ENCODE measurements at places on chromosomes 1 and 21.

DNA sequence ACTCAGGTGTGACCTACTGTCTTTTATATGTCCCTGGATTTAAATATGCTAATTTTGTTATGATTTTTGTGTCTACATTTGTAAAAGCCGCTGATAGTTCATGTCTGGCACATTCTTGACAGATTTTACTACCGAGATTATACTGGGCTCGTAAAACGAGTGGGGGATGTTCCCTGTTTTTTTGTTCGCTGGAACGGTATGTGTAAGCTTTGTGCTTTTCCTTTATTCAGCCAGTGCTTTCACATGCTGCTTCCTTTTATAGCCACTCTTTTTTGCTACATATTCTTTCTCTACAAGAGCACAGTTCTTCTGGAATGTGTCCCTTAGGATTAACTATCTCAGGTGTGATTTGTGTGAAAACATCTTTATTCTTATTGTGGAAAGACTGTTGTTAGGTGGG lies 46.6 kb downstream of the ADARB1 start:
- DNase-seq = no peak

DNA sequence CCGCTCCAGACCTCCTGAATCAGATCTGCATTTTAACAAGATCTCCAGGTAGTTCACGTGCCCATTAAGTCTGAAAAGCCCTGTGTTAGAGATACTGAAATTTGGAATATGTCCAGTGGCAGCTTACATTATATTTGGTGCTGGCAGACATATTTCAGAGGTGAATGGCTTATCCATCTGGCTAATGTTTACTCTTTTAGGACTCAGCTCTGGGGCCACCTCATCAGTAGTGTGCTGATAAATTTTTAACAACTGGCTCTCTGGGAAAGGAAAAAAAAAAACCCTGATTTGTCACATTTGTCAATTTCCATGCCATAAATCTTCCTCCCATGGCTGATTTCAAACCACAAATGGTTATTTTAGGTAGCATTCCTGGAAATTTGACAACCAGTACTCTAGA lies 25.3 kb upstream of the SYT6 start:
- DNase-seq = no peak

GRCh38 chr1:205189131-205189530 lies 22.4 kb downstream of the DSTYK start:
- no peak for DNase-seq

GRCh38 chr1:30036666-30037065 lies 686.7 kb downstream of the MATN1 start:
- no peak for DNase-seq

DNA sequence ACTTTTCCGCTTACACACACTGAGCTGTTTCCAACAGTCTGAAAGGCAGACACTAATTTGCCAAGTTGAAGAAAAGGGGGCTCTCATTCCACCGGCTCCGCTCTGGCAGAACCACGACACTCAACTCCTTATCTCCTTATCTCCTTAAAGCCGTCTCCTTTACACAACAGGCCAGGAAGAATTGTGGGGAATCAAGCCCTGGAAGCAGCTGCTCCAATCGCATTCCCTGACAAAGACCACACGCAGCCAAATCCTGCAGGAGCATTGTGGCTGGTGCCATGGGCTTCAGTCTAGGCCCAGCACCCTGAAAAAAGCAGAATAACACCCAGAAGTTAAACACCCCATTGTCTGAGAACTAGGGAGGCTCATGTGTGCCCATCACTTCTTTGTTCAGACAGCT lies 24.1 kb downstream of the SUSD4 start:
- no peak for DNase-seq

Data from cerebellar nuclear complex (tissue), 1 donor.